Caudate nucleus (tissue), 63 donors: ENCODE measurements at places on chromosomes 12 and 14.

GRCh38 chr14:20002319-20002718 lies 356 bp downstream of the OR4Q2 start:
- DNase-seq = no peak

- DNase-seq = no peak
Measured at GRCh38 chr14:20667957-20668356, 16.4 kb upstream of the RNASE4 start.

DNA sequence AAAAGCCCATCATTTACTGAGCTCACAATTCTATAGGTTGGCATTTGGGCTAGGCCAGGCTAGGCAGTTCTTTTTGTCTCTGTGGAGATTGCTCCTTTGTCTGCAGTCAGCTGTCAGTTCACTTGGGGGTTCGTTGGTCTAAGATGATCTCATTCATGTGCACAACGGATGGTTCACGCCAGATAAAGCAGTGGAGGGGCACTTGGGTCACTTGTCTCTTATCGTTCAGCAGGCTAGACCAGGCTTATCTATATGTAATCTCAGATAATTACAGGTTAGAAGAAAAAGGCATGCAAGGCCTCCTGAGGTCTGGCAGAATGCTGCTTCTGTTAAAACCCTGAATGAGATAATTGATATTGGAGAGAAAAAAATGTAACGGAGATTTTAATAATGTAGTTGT lies 119.0 kb upstream of the ATP2B1 start:
- DNase-seq = no peak

GRCh38 chr12:89345830-89346740 lies 6.2 kb downstream of the DUSP6 start:
- DNase-seq = no peak

DNA sequence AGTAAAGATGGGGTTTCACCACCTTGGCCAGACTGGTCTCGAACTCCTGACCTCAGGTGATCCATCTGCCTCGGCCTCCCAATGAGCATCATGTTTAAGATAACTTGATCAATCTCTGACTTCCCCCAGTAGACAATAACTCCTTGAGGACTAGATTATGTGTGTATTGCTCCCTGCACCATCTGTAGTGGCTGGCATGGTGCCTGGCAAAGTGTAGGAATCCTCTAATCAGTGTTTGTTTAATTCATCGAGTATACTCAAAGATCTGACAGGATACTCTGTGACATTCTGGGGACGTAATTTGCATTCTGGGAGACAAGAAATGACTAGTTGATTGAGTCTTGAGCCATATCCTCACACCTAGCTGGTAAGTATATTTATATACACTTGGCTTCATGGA lies 873.5 kb upstream of the TMEM132C start:
- no peak for DNase-seq

DNA sequence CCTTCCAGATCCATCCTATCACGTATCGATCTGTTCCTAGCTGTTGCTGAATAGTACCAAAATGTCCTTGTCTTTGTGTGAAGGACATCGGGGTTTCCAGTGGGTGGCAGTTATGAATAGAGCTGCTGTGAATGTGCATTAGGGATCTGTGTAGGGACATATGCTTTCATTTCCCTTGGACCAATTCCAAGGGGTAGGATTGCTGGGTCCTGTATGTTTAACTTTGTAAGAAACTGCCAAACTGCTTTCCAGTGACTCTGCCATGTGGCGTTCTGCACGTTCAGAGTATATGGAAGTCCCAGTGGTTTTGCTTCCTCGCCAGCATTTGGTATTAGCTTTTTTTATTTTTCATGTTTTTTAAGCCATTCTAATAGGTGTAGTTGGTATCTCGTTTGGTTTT lies 28.6 kb downstream of the PACS2 start:
- DNase-seq = no peak

DNA sequence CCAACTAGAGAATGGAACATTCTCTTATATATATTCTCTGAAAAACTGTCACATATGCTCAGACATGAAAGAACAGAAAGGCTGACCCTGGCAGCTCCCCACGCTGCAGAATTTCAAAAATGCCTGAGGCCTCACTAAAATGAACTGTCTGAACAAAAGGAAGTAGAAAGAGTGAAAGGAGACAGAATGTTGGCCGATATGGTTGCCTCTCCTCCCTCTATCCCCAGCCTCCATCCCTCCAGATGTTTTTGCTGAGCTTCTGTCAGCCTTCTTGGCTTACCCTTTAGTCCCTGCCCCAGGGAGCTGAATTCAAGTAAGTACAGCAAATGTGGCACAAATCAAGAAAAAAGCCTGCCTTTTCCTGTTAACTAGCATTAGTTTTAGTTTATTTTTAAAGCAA lies 6.9 kb downstream of the SMCO2 start:
- DNase-seq = no peak

- peak; percentile 48 for DNase-seq
Measured at GRCh38 chr14:65981192-65981843, 504.9 kb upstream of the CCDC196 start.

GRCh38 chr12:21773806-21774205 lies 700 bp downstream of the KCNJ8 start:
- no peak for DNase-seq

DNA sequence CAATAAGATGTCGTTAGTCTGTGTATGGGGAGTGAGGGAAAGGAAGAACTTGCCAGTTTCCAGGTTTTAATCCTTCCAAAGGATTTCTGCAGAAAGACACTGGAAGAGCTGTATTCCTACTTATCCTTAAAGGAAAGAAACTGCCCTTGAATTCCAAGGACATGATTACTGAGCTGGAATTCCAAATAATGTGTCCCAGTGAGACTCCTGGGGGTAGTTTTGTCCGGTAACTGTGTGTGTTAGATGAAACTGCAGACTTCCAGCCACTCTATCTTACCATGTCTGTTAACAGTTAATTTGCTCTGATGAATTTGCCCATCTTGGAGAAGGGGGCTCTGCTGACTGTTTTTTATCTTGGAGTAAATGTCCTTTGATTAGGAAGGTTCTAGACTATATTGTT lies 33.0 kb downstream of the CKB start:
- DNase-seq = no peak

- DNase-seq = no peak
Measured at GRCh38 chr12:102390068-102390467, 90.3 kb downstream of the IGF1 start.

GRCh38 chr14:49050822-49051221 lies 535.4 kb downstream of the RPS29 start:
- DNase-seq = no peak

GRCh38 chr12:88451205-88451604 lies 129.1 kb downstream of the KITLG start:
- no peak for DNase-seq
